ENCODE measurements at places on chromosomes 11 and 22.

- DNase-seq = no peak
Observed at GRCh38 chr11:1448882-1449281, 37.7 kb downstream of the MOB2 start.

GRCh38 chr22:22750335-22751042, 106.1 kb downstream of the GGTLC2 start:
- no peak for DNase-seq

- DNase-seq = no peak
Observed at GRCh38 chr11:44855493-44855849, 95.2 kb downstream of the TP53I11 start.

- DNase-seq = no peak
Observed at GRCh38 chr11:75406338-75406777, 7.0 kb downstream of the RPS3 start.
